GM12892 (cell line): ENCODE measurements at places on chromosomes 2 and 18.

- peak; percentile 88 for DNase-seq
These were observed at the start of gene MAPRE3 for GRCh38 chr2:26970244-26970927. TSS of gene MAPRE3 (plus strand) at chr2:26970637. CDS start at chr2:27022219, 51,582 bp downstream.

DNA sequence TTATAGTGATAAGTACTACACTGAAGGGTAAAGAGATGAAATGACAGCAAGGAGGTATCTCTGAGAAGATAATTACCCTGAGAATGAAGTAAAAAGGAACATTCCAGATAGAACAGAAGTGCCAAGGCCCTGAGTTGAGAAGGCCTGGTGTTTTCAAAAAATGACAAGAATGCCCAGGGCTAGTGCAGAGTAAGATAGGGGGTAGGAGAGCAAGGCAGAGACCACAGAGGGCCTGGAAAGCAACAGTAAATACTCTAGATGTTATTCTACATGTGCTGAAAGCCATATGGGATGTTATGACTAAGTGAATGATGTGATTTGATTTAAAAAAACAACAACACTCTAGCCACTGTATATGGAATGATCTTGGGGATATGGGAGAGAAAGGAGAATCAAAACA is 52.3 kb downstream of the BAZ2B start:
- no peak for DNase-seq

- DNase-seq: no peak
These were observed 629.6 kb downstream of the ARHGAP15 start for GRCh38 chr2:143758629-143759330.

DNA sequence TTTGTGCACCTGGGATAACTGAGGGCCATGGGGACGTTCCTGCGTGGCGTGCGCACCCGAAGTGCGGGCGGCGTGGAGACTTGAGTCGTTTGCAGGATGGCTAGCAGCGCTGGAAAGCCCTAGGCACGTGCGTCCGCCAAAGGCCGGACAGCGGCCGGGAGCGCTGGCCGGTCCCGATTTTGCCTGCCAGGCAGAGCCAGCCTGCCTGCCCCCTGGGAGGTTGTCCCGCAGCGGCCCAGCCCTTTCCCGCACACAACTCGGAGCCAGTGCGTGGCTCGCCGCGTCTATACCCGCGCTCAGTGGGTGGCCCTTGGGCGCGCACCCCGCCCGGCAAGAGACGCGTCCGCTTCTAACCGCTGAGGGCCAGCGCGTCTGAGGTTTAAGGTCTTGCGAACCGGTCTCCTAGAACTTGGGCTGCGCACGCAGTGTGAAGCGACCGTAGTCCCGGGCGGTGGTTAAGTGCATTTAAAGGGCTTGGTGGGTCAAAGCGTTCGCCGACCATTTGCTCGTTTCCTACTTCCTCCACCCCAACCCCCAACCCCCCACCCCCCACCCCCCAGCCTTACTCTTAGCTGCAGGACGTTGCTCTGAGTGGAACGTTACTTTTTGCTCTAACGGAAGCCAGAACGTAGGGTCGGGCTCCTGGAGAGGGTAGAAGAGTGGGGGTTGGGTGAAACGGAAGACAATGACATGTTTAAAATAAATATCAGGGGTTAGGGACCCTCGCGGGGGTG is 627 bp downstream of the CDCA7 start:
- DNase-seq: peak; percentile 37

- DNase-seq: no peak
These were observed 19.0 kb downstream of the ABCG5 start for GRCh38 chr2:43819491-43820163.

DNA sequence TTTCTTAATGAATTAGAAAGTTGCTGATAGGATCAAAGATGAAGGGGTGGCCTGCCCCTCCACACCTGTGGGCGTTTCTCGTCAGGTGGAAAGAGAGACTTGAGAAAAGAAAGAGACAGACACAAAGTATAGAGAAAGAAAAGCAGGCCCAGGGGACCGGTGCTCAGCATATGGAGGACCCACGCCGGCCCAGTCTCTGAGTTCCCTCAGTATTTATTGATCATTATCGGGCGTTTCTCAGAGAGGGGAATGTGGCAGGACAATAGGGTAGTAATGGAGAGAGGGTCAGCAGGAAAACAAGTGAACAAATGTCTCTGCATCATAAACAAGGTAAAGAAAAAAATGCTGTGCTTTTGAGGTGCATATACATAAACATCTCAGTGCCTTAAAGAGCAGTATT is 144.3 kb downstream of the CCDC102B start:
- DNase-seq: no peak

- DNase-seq: no peak
These were observed 192.2 kb downstream of the TTC32 start for GRCh38 chr2:19709553-19709952.

DNA sequence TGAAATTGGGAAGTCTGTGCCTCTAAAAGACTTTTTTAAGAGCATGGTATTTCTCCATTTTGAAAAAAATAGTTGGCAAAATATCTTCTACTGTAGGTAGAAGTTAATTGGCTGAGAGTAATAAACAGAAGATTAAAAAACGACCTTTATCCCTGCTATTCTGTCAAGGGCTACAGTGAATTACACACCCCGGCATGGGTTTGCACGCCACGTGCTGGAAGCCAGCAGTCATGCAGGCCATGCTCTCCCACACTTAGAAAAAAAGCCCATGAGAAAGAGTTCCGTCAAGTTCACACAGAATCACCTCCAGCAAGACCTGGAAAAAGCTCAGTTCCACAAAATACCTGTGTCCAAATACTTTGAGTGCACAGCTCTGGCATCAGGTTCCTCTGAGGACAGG is 26.8 kb downstream of the FAM110C start:
- DNase-seq: no peak

DNA sequence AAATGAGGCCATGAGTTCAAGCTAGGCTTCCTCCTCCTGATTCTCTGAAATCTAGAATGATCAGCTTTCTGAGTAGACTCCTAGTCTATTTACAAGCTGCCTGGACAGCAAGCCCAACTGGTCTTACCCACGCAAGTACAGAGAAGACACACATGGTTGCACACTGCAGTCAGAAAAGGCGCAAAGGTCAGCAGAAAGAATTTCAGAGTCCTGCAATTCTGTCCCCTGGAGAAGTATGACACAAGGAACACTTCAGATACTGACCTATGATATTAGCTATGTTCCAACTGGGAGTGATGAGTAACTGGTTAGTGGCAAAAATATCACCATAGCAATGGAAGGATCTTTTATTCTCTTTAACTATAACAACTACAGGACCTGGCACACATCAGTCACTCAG is 336.1 kb upstream of the PKDCC start:
- DNase-seq: no peak

DNA sequence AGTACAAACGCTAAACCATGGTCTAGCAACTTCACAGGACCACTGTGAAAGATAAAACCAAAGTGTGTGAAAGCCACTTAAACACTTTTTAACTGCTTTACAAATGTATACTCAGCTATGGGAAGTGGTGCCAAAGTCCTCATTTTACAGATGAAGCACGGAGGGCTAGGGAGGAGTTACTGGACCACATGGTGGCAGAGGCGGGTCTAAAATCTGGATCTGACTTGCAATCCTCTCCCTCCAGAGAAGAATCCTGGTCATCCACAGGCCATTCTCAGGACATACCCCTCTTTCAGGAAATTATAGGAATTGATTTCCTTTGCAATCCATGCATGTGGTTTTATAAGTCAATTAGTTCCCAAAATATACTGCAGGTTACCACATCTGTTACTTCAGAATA is 84.6 kb upstream of the GYPC start:
- DNase-seq: no peak

GRCh38 chr2:224083638-224084037 is 44.6 kb upstream of the SERPINE2 start:
- no peak for DNase-seq

DNA sequence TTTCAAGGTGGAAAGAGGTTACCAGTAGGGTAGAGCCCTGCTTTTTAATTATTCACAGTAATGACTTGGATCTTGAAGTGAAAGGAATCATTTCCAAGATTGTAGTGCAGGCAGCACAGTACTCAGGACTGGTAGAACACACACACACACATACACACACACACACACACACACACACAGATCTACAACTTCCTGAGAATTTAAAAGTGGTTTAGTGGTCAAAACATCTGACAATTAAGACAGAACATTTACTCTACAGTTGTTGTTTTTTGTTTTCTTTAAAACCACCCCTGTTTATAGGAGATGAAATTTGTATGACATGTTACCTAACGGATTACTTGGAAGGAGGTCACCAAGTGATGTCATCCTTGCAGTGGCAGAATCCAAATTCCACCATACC is 146.7 kb upstream of the VRK2 start:
- DNase-seq: no peak

GRCh38 chr2:47214990-47215389 is 59.9 kb upstream of the STPG4 start:
- no peak for DNase-seq

DNA sequence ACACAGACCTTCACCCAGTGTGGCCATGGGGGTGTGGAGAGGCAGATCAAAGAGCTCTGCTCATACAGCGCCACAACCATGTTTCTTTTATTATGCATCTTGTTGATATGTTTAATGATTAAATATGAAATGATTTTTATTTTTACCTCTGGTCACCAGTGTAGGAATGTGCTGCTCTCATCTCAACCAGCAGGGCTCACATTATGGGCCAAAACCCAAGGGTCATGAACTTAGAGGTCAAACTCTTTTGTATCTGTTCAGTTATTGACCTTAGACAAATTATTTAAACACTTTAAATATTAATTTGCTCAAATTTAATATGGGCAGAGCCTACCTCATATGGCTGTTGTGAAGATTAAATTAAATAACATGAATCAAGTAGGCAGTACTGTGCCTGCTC is 386.2 kb downstream of the ALK start:
- no peak for DNase-seq

DNA sequence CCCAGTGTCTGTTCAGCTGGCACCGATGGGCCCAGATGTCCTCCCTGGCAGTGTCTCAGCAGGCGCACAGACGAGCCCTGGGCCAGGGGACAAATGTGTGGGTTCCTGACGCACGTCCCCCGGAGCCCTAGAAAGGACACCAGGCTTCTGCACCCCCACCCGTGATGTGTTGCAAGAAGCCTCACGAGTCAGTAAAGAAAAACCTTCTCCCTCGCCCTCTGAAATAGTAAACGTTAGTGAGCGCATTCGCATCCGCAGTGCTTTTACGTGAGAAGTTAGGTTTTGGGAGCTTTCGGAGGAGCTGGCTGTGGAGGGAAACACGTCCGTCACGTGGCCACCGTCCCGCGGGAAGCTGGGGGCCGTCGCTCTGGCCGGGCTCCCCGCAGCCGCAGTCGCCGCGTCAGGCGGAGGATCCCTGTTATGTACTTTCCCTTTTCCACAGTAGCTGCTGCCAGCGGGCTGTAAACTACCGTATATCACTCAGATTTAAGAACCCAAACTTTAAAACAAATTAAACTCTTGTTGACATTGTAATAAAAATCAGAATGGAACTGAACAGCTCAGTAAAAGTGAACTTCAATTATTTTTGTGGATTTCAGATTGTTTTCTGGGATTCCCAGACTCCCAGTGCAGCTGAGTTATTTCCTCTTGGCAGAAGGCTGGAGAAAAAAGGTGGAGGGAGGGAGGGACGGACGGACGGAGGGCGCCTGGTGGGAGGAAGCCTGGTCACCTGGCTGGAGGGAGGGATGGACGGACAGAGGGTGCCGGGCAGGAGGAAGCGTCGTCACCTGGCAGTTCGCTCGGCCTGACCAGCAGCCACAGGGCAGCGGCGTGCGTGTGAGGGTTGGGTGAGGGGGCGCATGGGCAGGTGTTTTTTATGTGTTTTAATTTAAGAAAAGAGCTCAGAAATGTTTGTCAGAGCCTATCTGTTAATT is 112.1 kb downstream of the NFATC1 start:
- no peak for DNase-seq

DNA sequence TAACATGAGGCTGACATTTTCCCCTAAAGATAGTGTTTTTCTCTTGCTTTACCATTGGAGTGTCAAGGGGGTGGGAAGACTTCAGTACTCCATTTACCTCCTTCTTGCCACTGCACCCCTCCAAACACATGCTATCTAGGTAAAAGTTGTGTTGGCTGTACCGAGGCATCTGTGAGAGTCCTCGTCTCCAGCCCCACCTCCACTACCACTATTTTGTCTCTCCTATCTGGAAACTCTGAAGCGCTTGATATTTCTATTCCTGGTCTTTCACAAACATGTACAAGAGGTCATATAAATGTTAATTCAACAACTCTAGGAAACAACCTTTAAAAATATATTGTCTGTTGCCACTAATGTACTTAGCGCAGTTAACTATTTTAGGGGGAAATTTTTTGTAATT is 132.6 kb downstream of the PKP4 start:
- no peak for DNase-seq

- no peak for DNase-seq
These were observed 11.2 kb upstream of the EN1 start for GRCh38 chr2:118858485-118859156.

DNA sequence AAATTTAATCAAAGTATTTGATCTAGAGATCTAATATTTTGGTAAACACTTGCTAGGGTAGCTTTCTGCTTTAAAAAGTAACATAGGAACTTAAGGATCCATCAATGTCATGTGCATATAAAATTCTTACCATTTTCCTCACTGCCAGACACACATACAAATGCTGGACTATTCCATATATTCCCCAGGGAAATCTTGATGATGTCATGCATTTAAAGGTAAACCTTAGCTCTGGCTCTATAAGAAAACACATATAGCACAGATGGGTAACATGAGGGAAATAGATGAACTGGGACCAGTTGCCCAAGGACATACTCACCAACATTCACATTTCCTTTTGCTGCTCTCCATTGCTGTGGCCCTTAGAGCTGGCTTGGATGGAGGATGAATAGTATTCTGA is 79.1 kb upstream of the FMNL2 start:
- no peak for DNase-seq

DNA sequence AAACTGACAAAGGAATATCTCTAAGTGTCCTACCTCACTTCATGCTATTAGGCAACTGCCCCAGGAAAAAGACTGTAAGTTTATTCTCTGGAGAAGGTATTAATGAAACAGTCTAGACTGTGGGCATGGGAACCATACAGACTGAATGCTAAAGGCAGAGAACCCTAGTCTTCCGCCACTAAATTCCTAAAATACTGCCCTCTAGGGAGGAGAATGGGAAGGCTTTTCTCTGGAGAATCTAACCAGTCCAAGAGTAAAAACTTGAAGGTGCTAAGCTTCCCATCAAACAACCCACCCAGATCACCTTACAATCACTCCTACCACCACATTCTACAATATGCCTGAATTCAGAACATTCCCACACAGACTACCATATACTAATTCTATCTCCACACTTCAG is 3.4 kb downstream of the SRBD1 start:
- DNase-seq: no peak

- no peak for DNase-seq
These were observed 141.3 kb upstream of the FOSL2 start for GRCh38 chr2:28251337-28251736.

- no peak for DNase-seq
These were observed 272.7 kb downstream of the SS18 start for GRCh38 chr18:25817546-25818237.

DNA sequence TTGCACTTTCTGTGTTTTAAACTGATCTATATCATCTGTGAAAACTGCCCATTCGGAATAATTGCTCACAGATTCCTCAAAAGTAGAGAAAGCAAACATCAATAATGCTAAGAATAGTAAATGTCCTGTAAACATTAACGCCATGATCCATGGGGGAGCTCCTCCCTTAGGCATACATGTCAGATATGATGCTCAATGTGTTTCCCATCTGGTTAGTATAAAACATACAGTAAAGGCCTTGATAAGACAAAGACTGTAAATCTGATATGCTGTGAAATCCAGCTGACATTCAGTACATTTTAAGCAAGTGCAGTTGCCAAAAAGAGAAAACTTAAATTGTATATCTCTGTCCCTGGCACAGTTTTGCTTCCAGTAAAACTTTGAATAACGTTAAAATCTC is 2.1 kb downstream of the DSEL start:
- DNase-seq: no peak
